ENCODE measurements at places on chromosomes 6 and 20. TPM values are rescaled to one million over a fixed set of nuclear protein-coding genes. Genes with fewer than 3 reads are reported as not detected.

DNA sequence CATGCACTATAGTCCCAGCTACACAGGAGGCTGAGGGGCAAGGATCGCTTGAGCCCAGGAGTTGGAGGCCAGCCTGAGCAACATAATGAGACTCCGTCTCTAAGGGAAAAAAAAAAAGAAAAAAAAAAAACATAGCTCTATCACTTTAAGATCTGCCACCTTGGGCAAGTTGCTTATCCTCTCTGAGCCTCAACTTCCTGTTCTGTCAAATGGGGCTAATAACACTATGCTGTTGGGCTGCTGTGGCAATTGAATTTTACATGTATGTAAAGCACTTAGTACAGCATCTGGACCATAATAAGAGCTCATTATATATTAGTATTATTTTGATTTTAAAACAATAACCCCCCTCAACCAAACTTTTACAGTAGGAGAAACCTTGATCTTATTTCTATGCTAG is 141.5 kb downstream of the ATXN1 start:
- DNase-seq = no peak

- DNase-seq = no peak
Observed at GRCh38 chr6:130928158-130928912, 101.1 kb downstream of the SMLR1 start.

DNA sequence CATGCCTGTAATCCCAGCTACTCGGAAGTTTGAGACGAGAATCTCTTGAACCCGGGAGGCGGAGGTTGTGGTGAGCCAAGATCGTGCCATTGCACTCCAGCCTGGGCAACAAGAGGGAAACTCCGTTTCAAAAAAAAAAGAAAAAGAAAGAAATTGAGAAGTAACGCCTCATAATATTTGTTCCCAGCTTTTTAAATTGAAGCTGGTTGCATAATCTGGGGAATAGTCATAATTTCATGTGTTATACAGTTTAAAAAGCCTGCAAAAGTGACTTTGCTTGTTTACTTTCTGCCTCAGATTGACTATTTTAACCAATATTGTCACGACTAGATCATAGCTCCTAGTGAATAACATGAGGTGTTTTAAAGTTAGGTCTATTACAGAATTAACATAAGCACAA is 7.2 kb downstream of the FAM217B start:
- DNase-seq = no peak

- DNase-seq = no peak
Observed at GRCh38 chr6:15658181-15658744, 4.6 kb downstream of the DTNBP1 start.

DNA sequence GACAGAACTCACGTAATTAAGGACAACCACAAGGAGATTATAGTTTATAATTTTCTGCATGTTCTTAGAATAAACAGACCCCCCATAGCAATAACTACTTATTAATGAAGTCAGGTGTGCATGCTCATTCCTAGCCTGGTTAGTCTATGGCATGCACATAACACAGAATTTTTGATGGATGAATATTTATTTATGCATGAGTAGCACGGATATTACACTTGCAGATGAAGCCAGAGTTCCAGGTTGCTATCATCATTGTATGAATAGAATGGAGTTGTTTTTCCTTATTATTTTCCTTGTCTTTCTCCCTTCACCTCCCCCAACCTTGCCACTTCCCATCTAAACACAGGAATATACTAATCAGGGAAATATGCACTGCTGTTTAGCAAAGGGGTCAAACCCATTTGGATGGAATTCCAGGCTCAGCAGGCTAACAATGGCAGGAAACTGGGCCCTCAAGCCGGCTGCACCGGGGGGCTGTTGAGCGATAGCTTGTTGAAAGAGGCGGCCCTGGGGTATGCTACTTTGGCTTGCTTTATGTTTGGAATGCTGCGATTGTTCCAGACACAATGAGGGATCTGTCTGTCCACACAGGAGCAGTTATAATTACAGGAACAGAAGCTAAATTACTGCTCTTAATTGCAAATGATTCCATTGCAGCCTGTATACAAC is 112.6 kb downstream of the TMEM170B start:
- peak; percentile 65 for DNase-seq

DNA sequence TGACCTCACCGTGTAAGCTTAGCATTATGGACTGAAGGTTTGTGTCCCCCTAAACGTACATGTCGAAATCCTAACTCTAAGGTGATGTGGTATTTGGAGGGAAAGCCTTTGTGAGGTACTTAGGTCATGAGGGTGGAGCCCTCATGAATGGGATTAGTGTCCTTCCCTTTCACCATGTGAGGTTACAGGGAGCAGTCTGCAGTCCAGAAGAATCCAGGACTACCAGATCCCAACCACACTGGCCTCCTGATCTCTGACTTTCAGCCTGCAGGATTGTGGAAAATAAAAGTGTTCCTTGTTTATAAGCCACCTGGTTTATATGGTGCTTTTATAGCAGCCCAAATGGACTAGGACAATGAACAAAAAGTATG is 73.4 kb downstream of the ZBTB2 start:
- no peak for DNase-seq

The QKI gene
- 50.8 TPM for total RNA-seq

GRCh38 chr20:10323729-10324128 is 105.1 kb downstream of the SNAP25 start:
- no peak for DNase-seq

DNA sequence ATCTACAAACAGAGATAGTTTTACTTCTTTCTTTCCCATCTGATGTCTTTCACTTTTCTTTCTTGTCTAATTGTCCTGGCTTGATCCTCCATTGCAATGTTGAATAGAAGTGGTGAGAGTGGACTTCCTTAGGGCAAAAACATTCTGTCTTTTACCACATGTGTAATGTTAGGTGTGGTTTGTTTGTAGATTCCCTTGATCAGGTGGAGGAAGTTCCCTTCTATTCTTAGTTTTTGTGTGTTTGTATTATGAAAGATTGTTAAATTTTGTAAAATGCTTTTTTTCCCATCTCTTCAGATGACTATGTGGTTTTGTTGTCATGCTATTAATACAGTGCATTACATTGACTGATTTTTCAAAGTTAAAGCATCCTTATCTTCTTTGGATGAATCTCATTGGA is 41.6 kb upstream of the DUSP22 start:
- no peak for DNase-seq

DNA sequence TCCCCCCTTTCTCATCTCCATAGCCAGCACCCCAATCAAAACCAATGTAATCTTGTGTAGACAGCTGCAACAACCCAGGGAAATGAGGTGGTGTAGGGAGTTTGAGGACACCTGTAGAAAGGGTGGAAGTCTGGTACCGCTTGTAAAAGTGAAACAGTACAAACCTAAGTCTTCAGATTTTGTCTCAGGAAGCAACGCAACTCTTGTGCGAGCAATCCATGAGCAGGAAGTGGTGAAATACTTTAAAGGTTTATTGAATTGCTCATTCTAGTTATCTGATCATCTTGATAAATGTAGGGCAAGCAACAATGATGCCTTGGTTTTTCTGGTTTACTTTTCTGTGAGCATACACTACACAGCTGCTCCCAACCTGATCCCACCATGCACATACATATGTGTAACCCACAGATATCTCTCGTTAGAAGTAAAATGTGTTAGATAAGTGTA is 71.1 kb upstream of the THEMIS start:
- peak; percentile 46 for DNase-seq

- DNase-seq = no peak
Observed at GRCh38 chr20:48656661-48657211, 171.1 kb downstream of the PREX1 start.

The SLC12A5 gene
- total RNA-seq = 8.7 TPM

DNA sequence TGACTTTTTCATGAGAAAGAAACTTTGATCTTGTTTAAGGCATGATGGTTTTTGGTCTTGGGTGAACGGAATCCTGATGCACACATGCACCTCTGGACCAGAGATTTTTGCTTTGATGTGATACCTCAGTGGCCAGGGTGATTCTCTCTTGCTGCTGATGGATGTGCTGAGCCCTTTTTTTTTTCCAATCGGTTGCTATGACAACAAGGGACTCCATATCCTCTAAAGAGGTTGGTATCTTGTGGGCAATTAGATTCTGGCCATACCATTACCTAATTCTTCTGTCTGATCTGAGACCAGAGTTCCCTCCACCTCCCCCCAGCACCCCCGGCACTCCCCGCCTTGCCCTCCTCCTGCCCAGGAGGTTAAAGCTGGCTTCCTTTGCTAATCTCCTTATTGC is 24.9 kb downstream of the PDYN start:
- no peak for DNase-seq

GRCh38 chr20:2759603-2760296 is 40.7 kb downstream of the CPXM1 start:
- DNase-seq = no peak

- DNase-seq = no peak
Observed at GRCh38 chr6:22668717-22669116, 99.4 kb downstream of the HDGFL1 start.

DNA sequence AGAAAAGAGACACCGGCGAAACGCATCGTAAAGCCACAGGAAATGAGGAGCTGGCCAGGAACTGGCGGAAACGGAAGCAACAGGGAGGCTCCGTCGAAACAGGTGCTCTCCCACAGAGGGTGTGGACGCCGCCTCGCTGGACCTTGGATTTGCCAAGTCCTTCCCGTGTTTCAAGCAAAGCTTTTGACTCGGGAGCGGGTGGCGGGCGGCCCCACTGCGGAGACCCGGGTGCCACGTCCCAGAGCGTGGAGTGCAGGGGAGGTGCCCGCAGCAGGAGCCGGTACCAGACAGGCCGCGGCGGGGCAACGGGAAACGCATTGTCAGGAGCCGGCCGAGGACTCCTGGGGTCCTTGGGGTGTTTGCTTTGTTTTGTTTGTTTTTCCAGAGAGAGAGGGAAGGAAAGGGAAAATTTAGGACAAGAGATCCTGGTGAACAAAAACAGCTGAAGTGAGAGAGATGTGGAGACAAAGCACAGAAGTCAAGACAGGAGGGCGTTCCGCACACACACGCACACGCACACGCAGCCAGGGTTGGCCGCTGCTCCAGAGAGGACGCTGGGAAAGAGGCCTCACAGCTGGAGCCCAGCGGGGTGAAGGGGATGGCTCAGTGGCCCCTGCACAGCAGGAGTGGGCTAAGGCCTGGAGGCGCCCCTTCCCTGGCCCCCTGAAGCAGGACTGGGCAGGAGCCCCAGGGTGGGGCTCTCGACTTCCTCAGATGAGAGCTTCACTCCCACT is 50.9 kb upstream of the CHRNA4 start:
- DNase-seq = no peak

The MACROD2 gene
- total RNA-seq = 8.5 TPM

The CD93 gene
- total RNA-seq = 0.07 TPM

DNA sequence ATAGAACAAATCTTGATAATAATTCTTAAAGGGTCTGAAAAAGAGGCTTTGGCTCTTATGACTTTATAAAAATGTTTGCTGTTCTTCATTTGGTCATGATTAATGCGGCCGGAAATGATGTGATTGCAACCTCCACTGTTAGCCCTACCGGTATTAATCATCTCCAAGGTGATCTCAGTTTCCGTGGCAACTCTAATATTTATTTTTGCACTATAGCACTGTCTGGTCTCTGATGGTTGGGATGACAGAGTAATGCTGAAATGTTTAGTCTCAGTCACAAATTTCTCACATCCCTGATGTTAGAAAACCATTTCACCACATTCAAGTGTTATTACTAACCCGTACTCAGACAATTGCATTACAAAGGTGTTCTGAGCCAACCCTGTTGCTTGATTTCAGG is 87.4 kb downstream of the TMEM200A start:
- DNase-seq = no peak

The HSPA1A gene
- total RNA-seq = 385 TPM

The CDYL gene
- 52.7 TPM for total RNA-seq

DNA sequence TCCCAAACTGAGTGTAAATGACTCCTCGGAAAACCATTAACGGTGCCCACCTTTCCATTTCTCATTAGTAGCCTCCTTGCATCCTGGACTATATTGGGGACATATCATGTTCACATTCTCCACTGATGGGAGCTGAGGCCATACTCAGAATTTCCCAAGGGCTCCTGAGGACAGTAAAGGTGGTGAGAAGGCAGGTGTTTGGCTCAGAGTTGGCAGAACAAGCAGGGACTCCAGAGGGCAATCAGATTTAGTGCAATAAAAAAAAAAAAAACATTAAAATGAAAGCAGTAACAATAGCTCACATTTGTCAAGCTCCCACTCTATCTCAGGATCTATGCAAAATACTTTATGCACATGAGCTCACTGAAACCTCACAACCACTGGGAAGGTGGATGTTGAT is 401.4 kb downstream of the MAFB start:
- no peak for DNase-seq

GRCh38 chr20:58389324-58389967 is 417 bp downstream of the VAPB start:
- DNase-seq = peak; percentile 49

The DSP gene
- total RNA-seq = 109 TPM

The SDC4 gene
- total RNA-seq = 114 TPM

DNA sequence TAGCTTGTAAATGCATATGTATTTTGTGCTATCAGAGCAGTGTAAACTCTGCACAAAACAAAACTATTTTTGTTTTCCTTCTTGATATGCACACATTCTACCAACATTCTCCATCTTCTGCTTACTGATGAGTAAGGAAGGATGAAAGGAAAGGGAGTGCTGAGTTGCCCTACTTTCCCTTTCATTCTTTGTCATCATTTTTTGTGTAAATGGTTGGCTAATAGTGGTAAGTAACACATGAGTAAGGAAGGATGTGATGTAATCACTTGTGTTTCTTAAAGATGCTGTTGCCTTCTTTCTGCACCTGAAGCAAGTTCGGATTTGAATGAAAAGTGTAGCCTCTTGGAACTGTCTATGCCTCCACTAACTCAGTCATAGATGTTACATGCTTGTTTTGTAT is 4.6 kb upstream of the REV3L start:
- no peak for DNase-seq

The SCP2D1 gene
- not detected for total RNA-seq

DNA sequence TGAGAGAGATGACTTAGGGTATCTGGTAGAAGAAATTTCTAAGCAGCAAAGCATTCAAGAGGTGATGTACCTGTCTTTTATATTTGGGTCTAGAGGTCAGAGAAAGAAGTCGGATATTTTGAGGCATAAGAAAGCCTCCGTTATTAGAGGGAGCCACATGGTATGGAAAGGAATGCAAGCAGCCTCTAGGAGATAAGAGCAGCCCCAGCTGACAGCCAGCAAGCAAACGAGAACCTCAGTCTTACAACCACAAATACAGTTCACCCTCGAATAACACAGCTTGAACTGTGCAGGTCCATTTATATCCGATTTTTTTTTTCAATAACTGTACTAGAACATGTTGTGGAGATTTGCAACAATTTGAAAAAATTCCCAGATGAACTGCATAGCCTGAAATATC is 190.7 kb upstream of the VGLL2 start:
- DNase-seq = no peak

The GLP1R gene
- not detected for total RNA-seq

DNA sequence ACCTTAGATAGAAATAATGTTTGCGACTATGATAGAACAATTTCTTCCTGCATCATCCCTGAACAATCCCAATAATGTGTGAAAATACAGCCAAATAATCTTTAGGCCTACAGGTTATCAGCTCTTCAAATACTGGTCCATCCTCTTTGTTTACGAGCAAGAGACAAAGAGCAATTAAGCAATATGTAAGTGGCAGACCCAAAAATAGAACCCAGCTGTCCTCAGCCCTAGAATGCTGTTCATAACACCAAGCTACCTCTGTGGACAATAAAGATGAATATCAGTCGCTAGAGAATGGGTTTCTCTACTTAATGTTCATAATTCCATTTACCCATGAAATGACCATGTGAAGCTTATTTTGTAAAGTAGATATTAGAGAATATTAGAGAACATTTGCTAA is 28.4 kb upstream of the OSTM1 start:
- DNase-seq = no peak
